ENCODE measurements at places on chromosomes 6 and 20. TPM values are rescaled to one million over a fixed set of nuclear protein-coding genes. Genes with fewer than 3 reads are reported as not detected.

GRCh38 chr20:9409352-9409751 lies 105.0 kb upstream of the LAMP5 start:
- DNase-seq: no peak

The ZNF322 gene
- 15.4 TPM for total RNA-seq

DNA sequence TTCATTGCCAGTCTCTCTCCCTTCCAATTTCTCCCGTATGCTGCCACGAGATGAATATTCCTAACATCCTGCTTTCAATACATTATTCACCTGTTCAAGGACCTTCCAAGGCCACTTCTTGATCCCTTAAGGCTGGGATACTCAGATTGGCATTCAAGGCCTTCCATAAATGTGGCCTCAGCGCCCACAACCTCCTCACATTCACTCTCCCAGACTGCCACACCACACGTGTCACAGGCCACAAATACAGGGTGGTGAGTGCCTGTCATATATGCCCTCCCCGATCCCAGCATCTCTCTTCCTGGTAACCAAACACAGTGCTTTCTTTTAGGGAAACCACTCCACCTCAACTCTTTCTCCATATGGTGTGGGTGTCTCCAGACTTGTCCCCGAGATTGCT lies 55.5 kb downstream of the TTI1 start:
- no peak for DNase-seq

The SLC17A3 gene
- 29.5 TPM for total RNA-seq

The TAAR1 gene
- not detected for total RNA-seq

GRCh38 chr6:159075506-159076228 lies 30.9 kb upstream of the TAGAP start:
- no peak for DNase-seq
